ENCODE measurements at places on chromosomes 5 and 9. TPM values are rescaled to one million over a fixed set of nuclear protein-coding genes. Genes with fewer than 3 reads are reported as not detected.

The CHSY3 gene
- 51.3 TPM for total RNA-seq

The GLRX gene
- 18.5 TPM for total RNA-seq

The TMEM141 gene
- 10.9 TPM for total RNA-seq

The F12 gene
- total RNA-seq = not detected

The SHB gene
- 77.8 TPM for total RNA-seq

The ITK gene
- total RNA-seq = 0.43 TPM

The LIFR gene
- total RNA-seq = 116 TPM

The EQTN gene
- total RNA-seq = not detected

The LECT2 gene
- total RNA-seq = not detected

The CCDC183 gene
- not detected for total RNA-seq

The SPATA9 gene
- not detected for total RNA-seq

- DNase-seq = peak; percentile 86
These were observed 19.2 kb upstream of the CD180 start for GRCh38 chr5:67215519-67216471.

DNA sequence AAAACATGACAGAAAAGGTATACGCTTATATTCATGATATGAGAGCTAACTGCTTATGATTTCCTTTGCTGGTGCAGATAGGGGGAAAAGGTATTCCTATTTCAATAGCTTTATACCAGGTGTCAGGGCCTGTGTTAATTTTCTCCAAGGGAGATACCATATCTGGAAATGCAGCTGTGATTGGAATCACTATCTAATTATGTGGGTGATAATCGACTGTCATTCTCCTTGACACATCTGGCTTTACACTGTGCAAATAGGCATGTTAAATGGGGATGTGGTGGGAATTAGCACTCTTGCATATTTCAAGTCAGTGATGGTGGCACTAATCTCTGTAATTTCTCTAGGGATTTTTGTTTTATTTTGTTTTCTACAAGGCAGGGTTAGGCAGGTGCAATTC, 611.1 kb downstream of the CDH9 start:
- no peak for DNase-seq

- no peak for DNase-seq
These were observed 39.1 kb downstream of the SHLD3 start for GRCh38 chr5:65663804-65664521.

DNA sequence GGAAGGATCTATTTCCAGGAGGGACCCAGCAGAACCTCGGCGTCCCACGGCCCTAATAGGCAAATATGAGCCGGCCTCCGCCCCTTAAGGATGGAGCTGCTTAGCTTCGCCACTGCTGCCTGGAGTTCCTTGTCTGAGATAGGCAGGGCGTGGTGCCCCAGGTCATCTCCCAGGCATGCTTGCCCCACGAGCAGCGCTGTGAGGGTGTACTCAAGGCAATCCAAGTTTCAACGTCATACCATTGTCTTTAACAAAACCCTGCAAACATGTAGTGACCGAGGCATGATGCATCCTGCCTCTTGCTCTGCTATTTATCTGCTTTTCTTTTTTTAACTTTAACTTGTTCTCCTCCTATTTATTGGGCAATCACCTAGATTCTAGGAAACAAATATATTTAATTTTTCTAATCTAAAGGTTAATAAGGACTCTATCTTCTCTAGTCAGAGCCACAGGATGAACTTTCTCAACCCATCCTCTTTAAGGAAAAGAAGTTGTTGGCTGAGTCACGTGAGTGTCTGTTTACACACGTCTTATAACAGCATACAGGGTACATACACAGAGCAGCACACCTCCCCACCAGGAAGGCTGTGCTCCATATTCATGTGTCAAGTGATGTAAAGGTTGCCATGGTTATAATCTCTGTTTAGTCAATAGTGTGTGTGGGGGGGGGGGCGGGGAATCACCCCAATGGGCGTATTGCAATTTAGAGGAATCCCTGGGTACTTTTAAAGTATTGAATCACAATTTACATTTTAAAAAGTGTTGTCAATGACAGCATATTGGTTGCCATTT, 27.3 kb upstream of the ZSWIM6 start:
- DNase-seq = no peak

- no peak for DNase-seq
These were observed 50.5 kb upstream of the C5orf46 start for GRCh38 chr5:147956842-147957223.

- DNase-seq = no peak
These were observed 44.6 kb downstream of the TSSK1B start for GRCh38 chr5:113390224-113390623.

- no peak for DNase-seq
These were observed 108.6 kb upstream of the CDKN2B start for GRCh38 chr9:22117511-22118384.

- no peak for DNase-seq
These were observed 35.5 kb upstream of the PTCH1 start for GRCh38 chr9:95552255-95552654.

GRCh38 chr5:72505016-72505415, 2.2 kb downstream of the ZNF366 start:
- DNase-seq = no peak

DNA sequence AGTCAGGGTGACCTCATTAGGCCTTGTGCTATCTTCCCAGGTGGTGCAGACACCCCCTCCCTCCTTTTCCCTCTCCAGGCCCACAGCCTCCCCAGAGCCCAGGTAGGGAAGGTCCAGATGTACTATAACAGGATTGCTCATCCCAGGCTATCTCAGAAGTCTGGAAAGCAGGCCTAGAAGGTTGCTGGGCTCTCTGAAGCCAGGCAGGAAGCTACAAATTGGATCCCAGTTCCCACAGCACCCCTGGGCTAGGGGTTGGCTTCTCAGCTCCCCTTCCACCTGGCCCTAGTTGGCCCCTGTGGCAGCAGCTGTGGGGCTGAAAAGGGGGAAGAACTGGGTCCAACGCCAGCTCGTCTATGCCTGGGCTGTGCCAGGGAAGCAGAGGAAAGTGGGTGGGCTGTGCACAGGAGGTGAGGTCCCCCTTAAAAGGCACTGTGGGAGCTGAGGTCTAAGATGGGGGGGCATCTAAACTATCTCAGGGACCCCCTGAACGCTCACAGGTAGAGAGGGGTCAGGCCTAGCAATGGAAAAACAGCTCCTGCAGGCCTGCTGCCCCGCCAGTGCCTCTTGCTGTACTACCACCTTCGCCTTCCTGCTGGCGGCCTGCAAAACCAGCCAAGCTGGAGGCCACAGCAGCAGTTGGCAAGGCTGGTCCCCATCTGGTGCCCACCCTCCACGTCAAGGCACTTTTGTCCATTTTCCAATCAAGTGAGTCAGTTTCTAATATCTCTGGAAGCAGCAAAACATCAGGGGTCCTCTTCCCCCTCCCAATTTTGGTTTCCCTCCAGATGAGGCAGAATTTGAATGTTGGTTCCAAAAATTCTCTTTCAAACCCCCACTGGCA, 13.3 kb upstream of the PSMD5 start:
- no peak for DNase-seq

DNA sequence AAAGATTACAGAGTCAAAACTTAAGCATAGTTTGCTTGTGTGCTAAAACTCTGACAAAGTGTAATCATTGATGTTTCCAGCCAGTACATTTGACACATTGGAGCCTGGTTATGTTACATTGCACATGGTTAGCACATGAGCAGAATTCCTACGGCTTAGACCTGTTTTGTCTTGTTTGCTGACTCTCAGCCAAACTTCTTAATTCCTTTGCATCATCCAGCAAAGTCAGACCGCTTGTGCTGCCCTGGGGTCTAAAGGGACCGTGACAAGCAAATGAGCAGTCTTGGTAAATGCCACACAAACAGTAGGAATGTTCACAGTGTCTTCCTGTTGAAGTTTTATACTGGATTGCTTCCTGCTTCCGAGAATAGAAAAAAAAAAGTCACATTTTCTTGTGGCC, 72.0 kb upstream of the ENTREP1 start:
- no peak for DNase-seq

DNA sequence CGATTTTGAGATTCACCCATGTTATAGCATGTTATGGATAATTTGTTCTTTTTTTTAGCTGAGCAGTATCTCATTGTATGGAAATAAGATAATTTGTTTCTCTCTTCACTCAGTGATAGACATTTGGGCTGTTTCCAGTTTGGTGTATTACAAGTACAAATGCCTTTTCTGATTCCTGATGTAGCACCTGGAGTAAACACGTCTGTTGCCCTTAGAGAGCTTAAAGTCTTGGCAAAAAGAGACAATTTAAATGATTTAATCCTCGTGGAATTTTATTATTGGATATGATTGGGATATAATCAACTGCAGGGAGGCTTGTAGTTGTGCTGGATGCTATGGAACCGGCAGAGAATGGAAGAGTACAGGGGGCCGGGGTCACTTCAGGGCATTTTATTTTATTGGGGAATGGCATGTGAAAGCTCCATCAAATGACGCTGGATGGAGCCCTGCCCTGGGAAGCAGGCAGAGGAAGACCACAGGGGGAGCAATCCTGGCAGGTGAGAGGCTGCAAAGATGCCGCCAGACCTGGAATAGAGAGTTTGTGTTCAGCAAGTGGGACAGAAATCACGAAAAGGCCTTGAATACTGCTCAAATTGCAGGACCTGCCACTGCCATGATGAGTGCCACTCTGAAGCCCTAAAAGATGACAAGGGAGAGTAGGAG, 31.0 kb upstream of the TGFBI start:
- no peak for DNase-seq

DNA sequence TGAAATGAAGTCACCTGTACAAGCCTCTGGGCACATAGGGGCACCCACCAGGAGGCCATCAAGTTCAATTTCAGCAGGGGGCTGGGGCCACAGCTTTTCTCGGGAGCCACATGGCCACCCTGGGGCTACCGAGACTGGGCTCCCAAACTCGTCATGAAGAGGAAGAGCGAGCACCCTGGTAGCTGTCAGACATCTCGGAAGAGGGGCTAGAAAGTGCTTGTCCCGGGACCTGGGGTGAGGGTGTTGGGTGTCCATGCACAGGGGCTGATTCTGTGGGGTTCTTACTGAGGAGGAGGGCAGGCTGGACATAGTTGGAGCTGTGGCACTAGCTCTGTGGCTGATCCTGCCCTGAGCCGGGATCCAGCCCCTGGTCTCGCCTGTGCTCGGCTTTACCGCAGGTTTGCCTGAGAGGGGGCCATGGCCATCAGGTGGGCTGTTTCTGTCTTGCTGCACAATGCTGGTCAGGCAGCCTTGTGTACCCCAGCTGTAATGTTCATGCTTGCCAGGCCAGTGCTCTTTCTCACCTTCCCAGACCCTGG, 70.3 kb downstream of the PHF2 start:
- peak; percentile 37 for DNase-seq

DNA sequence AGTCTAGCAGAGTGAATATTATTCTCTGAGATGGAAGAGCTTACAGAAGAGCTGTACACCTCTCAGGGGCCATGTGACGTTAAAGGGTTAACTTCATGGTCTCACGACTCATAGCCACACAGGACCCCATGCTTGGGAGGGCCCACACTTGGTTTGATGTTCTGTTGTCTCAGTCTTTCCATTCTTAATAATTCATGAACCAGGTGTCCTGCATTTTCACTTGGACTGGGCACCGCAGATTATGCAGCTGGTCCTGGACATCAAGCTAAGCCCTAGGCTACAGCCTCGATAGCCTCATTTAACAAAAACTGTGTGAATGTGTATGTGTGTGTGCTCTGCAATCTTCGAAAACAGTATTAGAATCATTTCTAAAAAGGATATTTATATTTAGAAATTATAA, 323.5 kb downstream of the PLK2 start:
- no peak for DNase-seq

DNA sequence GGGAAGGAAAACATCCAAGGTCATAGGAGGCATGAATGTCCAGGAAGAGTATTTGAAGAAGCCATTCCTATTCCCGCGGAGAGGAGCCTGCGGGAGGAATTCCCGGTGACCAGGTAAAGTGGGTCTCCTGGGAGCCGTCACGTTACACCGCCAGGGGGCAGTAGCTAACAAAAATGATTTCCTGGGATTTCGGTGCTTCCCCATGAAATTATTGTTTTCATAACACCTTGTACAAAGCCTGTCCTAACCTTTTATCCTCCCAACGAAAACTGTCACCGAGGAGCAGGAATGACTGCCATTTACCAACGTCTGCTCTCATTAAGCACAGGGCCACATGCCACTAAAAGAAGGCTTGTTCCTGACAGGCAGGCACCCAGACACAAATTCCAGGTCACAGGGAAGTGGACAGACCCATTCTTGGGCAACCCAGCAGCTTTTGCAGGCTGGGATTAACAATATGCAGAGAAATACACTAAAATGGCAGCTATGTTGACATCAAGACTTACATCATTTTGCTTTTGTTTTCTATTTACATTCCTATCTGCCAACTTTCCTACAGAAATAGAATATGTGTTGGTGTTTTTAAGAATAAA, 41.2 kb upstream of the CTSL start:
- DNase-seq = no peak

DNA sequence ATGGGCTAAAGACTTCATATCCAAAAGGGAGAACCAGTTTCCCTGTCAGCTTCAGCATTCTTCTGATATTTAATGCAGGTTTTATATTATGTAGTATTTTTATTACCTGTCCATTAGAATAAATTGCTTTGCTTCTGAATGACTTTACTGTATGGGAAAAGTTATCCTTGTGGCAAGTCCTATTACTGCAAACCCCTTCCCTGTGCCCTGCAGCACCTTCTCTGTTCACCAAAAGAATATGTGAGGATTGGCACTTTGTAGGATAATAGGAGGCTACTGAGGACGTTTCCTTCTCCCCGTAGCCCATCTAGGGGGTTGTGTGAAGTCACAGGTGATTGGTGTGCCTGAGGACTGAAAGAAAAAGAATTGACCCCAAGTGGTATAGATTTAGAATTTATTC, 296.1 kb downstream of the KDM4C start:
- no peak for DNase-seq

DNA sequence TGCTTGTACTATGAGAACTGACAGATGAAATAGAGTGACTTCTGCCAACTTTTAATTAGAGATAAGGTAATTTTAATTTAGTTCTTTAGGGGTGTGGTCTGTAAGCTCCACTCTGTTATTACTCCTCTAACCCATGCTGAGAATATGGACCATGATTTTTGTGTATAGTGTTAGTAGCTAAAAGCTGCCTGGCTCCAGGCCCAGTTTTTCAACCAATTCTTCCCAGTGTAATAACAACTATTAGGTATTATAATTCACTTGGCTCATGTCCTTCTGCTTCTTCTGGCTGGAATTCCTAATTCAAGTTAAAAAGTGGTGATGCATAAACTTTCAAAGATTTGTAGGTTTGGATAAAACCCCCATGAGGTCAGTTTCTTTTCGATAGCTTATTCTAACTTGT, 216.3 kb downstream of the ISL1 start:
- DNase-seq = no peak

DNA sequence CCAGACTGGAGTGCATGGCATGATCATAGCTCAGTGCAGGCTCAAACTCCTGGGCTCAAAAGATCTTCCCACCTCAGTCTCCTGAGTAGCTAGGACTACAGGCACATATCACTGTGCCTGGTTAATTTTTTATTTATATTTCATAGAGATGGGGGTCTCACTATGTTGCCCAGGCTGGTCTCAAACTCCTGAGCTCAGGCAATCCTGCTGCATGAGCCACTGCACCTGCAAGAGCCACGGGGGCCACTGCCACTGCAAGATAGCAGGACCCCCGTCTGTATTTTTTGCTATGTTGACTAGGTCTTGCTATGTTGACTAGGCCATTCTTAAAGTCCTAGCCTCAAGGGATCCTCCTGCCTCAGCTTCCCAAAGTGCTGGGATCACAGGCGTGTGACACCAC, 6.5 kb downstream of the CYSTM1 start:
- DNase-seq = no peak

- DNase-seq = no peak
These were observed 29.2 kb downstream of the IZUMO3 start for GRCh38 chr9:24516463-24516862.

All from ascending aorta (tissue), 2 donors.